Umbilical cord (tissue), 2 donors: ENCODE measurements at places on chromosomes 7 and 10. TPM values are rescaled to one million over a fixed set of nuclear protein-coding genes. Genes with fewer than 3 reads are reported as not detected.

Gene ZP3
- not detected for total RNA-seq

Gene CADPS2
- 12.0 TPM for total RNA-seq

Gene CCNY
- total RNA-seq = 44.3 TPM

Gene GSDME
- 31.8 TPM for total RNA-seq

Gene TRIM4
- 24.6 TPM for total RNA-seq

Gene SPOCK2
- total RNA-seq = 0.24 TPM

Gene ACTL6B
- not detected for total RNA-seq

Gene UFSP1
- 3.1 TPM for total RNA-seq

Gene LARP4B
- total RNA-seq = 32.7 TPM

Gene CRHR2
- total RNA-seq = 0.72 TPM

Gene FGL2
- 45.5 TPM for total RNA-seq

Gene CPED1
- 64.8 TPM for total RNA-seq

Gene NME8
- total RNA-seq = not detected

Gene GDF2
- total RNA-seq = 1.7 TPM

Gene CAV2
- total RNA-seq = 209 TPM

Gene LIPJ
- total RNA-seq = 4.1 TPM

Gene LIPF
- total RNA-seq = 5.5 TPM

Gene AOC1
- total RNA-seq = 0.96 TPM
